ENCODE measurements at places on chromosomes 7 and 10.

DNA sequence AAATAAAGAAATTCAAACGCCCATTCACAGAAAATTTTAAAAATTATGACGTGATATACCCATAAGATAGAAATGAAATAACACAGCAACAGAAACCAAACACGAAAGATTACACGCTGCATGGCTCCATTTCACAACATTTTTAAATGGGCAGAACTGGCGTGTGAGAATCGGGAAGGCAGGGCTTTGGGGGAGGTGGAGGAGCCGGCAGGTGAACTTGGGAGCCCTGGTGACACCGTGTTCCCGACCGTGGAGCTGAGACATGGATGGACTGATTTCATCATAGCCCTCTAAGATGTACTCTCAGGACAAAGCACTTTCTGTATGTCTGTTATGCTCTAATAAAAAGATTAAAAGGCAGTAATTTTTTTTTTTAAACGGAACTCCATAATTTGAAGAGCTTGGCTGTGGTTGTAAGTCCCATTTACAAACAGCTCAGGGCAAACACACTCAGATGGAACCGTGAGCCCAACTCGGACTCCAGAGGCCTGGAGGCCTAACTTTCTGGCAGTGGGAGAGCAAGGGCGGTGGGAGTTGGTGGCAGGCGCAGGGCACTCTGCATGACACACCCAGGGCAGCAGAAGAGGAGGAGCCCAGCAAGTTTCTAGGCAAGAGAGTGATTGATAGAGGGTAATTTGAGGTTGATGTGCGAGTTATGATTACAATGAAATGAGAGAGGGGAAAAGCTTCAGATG lies 203.4 kb downstream of the MAD1L1 start:
- DNase-seq = no peak

GRCh38 chr10:128337860-128338378 lies 211.7 kb upstream of the MKI67 start:
- DNase-seq = no peak

- no peak for DNase-seq
These were observed 84.7 kb upstream of the GNA12 start for GRCh38 chr7:2928613-2929311.

GRCh38 chr7:46681865-46682503 lies 760.9 kb upstream of the IGFBP3 start:
- DNase-seq = no peak

DNA sequence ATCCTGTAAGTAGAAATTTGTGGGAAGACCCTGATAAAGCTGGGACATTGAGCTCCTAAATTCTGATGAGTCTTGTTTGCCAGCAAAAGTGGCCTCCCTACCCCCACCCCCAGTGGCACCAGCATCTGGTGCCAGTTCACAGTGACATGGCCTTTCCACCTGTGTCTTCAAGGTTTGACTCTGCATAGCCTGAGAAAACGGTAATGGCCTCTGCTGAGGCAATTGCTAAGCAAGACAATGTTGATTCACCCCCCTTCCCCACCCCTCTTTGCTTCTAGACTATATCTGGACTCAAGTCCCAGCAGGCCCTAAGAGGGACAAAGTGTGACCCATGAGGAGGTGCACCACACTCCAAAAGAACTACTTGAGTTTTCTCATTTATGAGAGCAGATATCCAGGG lies 48.0 kb upstream of the PIK3CG start:
- no peak for DNase-seq

DNA sequence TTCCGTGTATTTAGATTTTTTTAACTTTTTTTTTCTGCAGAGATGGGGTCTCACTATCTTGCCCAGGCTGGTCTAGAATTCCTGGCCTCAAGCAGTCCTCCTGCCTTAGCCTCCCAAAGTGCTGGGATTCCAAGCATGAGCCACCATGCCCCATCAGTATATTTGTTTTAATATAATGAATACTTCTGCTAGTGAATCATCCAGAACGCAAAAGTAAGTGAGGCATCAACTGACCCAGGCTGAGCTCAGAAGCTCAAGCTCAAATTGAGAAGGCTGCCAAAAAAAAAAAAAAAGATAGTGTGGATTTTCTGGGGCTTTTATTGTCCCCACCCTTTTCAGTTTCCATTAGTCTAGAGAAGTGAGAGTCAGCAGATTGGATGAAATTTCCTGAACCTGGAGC lies 39.0 kb upstream of the TECTB start:
- DNase-seq = peak; percentile 71

DNA sequence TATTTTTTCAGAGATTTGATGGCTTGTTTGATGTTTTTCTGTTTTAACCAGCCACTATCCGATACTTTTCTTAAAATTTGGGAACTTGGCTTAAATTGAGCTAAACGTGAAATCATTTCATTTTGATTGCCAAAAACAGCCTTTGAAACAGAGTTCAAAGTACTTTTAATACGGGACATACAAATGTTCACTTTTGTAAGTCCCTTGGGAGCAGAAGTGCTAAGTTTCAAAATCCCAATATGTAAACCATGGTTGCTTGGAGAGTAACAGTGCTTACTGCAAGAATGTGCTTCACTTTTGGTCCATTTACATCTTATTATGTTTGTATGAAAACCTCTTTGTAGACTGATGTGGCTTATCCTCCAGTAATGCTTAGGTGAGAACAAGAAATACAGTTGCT lies 10.9 kb downstream of the PNPLA8 start:
- DNase-seq = no peak

GRCh38 chr7:27344471-27344870 lies 101.9 kb downstream of the EVX1 start:
- no peak for DNase-seq

- DNase-seq = no peak
These were observed 3.3 kb downstream of the TMEM229A start for GRCh38 chr7:124029396-124030188.

GRCh38 chr7:148708026-148708885 lies 9.6 kb downstream of the CUL1 start:
- no peak for DNase-seq

- no peak for DNase-seq
These were observed 5.6 kb downstream of the NFE2L3 start for GRCh38 chr7:26157520-26158105.

DNA sequence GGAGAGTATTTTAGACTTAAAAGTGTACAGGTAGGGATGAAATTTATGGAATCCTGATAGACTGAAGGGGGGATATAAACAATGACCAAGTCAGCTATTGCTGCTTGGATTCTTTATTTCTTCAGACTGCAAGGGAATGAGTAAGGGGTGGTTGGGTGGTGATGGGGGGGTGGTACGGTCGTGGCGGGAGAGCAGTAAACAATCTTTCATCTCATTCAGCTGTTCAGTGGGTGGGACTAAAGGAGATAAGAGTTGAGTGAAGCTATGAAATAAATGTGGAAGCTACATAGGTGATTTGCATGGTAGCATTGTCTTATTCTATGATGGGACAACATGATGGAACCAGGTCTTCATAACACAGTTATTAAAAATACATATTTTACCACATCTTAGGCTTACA lies 1.8 kb downstream of the SEPTIN7 start:
- DNase-seq = peak; percentile 15

GRCh38 chr10:96507044-96507443 lies 6.7 kb downstream of the TLL2 start:
- no peak for DNase-seq

DNA sequence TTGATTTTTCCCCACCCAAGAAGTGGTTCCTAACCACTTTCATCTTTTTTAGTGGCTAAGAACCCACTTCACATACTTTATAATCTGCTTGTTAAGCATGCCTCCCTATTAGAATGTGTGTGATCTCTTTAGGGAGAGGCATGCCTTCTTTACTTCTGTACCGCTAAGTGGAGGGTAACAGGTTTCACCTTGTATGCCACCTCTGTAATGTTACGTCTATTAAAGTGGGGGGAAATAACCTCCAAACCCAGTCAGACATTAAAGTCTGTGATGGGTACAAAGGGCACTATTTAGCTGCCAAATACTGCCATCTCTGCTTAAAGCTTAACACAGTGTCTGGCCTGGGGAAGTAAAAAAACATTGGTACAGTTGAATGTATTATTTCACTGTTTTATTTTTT lies 51.9 kb downstream of the EPC1 start:
- no peak for DNase-seq
